Hypothalamus (tissue), 51 donors: ENCODE measurements at places on chromosomes 12 and 14.

DNA sequence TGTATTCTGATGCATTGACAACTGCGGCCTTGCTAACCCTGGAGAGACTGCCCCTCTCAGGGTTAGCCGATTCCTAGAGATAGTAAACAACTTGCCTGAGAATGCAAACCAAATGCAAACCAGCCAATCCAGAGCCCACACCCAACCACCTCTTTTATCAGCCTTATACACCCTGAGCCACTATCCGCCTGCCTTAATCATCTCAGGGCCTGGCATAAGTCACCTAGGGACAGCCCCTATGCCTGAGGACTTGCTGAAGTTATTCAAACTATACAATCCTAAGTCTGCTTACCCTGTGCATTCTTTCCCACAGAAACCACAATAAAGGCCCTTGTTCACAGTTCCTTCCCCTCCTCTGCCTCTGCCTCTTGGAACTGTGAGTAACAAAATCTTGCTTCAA is 177.2 kb downstream of the KCNA5 start:
- DNase-seq = no peak

- no peak for DNase-seq
Measured at GRCh38 chr14:100062590-100062989, 2.6 kb upstream of the EVL start.

- DNase-seq = no peak
Measured at GRCh38 chr14:40393143-40393542, 960.9 kb upstream of the FBXO33 start.

DNA sequence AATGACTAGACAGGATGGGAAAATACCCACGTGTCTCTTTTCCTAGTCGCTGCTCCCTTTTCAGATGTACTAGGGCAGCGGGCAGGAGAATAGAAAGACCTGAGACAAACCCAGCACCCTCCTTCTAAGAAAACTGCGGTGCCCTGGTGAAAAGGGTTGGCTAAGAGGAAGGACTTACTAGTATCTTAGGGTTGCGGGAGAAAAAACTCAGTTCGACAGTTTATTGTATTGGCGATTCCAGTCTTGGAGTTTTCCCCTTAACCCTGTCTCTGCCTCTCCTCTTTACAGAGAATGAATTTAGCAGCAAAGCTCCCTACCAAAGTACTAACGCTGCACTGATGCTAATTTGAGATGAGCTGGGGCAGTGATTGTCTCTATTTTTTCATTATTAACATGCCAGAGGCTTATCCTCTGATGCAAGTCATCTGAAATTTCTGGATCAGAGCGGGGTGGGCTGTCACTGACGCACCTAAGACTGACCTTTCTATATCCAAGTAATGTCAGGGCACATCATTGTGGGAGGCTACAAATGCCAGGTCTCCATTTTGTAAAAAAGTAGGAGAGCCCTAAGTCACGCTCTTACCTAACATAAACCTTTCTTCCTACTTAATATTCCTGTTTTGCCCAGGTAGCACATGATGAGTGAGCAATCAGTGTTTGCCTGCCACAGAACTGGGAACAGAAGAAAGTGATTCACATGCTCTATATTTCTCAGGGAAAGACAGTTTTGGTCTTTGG is 916 bp upstream of the PAWR start:
- no peak for DNase-seq

- no peak for DNase-seq
Measured at GRCh38 chr12:12270226-12270625, 3.4 kb upstream of the LRP6 start.

GRCh38 chr14:93107453-93107852 is 8.3 kb downstream of the ITPK1 start:
- DNase-seq = no peak

DNA sequence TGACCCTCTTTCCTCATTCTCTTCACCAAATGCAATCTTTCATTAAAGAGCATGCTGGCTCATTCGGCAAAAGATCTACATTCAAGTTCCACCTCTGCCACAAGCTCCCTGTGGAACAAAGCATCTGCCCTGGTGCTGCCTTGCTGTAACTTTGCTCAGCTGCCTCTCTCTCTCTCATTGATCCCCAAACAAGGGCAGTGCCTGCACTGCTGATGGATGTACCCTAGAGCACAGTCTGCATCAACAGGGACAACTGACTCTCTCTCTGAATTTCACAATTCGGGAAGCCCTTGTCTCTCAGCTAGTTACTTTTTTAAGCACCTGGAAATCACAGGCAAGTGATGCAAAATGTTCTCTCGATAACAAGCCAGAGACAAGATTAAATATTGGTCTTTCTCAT is 174.0 kb upstream of the DIO2 start:
- no peak for DNase-seq

GRCh38 chr14:69643430-69644200 is 32.2 kb downstream of the SUSD6 start:
- no peak for DNase-seq

DNA sequence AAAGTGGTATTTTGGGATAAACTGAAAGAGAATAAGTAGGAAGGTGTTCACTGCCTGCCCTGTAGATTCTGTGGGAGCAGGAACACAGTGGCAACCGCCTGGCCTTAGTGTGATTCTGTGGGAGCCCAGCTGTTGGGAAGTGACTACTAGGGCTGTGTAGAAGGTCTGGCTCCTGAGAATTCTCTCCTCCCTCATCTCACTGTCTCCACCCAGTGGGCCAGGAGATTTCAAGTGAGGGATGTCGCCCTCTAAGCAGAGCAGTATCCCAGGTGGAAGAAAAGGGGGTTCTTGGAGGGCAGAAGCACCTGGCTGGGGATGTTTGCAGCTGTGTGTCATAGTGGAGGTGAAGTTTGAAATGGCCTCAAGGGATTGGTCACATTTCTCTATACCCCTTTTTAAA is 113.7 kb downstream of the TBC1D30 start:
- no peak for DNase-seq

DNA sequence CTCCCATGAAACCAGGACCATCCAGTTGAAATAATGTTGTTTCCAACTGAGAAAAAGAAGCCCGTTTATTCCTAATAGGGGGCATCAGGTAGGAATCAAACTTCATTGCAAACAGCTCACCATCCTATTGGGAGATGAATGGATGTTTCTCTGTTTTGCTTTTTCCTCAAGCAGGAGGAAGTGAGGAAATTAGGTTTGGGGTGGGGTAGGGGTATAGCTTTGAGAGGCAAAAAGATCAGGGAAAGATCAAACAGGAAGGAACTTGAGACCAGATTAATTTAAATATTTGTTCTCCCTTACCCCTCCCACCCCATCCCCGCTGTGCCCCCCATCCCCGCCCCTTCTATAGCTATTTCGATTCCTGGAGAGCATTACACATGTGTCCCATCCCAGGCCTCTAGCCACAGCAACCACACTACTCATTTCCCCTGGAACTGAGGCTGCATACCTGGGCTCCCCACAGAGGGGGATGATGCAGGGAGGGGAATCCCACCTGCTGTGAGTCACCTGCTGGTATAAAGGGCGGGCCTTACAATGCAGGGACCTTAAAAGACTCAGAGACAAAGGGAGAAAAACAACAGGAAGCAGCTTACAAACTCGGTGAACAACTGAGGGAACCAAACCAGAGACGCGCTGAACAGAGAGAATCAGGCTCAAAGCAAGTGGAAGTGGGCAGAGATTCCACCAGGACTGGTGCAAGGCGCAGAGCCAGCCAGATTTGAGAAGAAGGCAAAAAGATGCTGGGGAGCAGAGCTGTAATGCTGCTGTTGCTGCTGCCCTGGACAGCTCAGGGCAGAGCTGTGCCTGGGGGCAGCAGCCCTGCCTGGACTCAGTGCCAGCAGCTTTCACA is at the start of gene IL23A:
Gene IL23A (plus strand): TSS at position 577 of the 850 bp plus-strand sequence. CDS start 161 bp downstream, at position 738.
- no peak for DNase-seq

DNA sequence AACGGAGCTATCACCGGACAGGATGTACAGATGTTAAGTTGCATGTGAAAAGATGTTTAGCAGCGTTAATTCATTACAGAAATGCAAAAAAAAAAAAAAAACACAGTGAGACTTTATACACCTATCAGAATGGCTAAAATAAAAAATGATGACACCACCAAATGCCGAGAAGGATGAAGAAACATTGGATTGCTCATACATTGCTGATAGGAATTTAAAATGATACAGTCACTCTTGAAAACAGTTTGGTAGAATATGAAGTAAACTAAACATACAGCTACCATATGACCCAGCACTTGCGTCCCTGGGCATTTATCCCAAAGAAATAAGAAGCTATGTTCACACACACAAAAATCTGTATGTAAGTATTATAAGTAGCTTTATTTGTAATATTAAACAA is 574.1 kb downstream of the SLC16A7 start:
- DNase-seq = no peak

DNA sequence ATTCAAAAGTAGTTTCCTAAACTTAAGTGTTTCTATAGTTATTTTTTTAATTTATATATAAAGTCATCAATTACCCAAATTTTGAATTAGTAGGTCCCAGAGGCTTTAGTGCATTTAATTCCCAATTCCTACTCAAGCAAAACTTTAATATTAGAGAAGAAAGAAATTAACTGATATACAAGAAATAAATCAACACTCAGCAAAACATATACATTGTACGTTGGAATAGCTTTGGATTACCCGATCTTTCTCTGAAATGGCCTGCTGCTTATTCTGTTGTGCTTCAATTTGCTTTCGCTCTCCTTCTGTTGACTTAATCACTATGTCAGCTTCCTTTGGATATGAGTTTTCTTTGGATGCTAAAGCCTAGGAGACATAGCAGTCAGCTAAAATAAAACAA is 18.2 kb downstream of the RPAP3 start:
- no peak for DNase-seq

GRCh38 chr14:80427101-80427500 is 215.8 kb upstream of the DIO2 start:
- DNase-seq = no peak

DNA sequence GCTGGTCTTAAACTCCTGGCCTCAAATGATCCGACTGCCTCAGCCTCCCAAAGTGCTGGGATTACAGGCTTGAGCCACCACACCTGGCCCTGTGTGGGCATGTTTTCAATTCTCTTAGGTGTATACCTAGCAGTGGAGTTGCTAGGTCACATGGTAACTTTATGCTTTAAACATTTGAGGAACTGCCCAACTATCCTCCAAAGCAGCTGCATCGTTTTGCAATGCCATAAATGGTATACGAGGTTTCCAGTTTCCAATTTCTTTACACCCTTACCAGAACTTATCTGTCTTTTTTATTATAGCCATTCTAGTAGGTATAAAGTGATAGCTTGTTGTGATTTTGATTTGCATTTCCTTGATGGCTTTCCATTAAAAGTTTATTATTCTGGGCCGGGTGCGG is 25.1 kb downstream of the RBMS2 start:
- no peak for DNase-seq

GRCh38 chr12:64452559-64453329 is 824 bp downstream of the TBK1 start:
- DNase-seq = no peak

GRCh38 chr12:26567126-26567525 is 265.9 kb downstream of the ITPR2 start:
- DNase-seq = no peak

- no peak for DNase-seq
Measured at GRCh38 chr12:51600721-51601120, 9.7 kb downstream of the SCN8A start.

GRCh38 chr12:46609273-46609623 is 216.5 kb downstream of the SLC38A4 start:
- no peak for DNase-seq

GRCh38 chr12:107759410-107759809 is 1.5 kb downstream of the PRDM4 start:
- no peak for DNase-seq

- DNase-seq = no peak
Measured at GRCh38 chr12:89386138-89386537, 33.8 kb upstream of the DUSP6 start.

DNA sequence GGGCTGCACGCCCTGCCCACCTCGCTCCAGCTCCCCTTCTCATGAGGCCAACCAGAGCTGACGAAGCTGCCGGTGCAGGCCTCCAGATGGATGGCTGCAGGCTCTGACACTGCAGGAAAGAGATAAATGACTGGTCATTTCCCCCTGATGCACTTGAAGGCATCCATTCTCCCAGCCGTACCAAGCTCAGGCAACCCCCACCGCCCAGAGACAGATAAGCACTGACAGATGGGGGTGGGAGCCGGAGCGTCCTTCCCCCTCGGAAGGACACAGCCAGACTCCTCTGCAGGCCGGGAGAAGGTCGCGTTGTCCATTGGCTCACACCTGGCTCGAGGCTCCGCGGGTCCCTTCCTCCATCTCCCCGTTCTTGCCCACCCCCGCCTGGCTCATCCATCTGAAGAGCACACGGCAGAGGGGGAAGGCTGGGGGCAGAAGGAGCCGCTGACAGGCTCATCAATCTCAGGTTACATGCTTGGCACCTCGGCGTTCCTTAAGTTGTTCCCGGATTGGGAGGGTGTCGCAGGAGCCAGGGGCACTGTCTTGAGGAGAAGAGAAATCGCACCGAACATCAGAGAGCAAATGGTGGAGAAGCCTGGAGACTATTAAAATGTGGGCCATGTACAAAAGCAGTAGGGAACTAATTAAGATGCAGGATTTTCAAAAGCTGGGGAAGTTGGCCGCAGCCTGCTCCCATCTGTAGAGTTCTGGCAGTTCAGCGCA is 151.6 kb downstream of the DPF3 start:
- DNase-seq = no peak

DNA sequence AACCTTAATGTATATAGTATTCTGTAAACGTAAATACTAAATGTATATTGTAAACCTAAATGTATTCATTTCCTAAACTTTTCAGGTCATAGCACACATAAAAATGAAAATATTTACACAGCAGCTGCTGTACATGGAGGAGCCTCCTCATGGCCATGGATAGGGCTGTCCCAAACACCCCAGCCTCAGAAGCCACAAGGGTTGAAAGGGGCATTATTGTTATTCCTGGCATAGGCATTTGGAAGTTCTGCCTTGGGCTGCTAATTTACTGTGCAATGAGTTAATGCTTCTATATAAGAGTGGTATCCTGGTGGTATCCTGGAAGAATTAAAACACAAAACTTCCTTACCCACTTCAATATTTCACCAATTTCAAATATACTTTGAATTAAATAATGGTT is 159.4 kb downstream of the SLC5A8 start:
- no peak for DNase-seq

- DNase-seq = peak; percentile 94
Measured at GRCh38 chr12:122500685-122501488, at the start of gene ZCCHC8. Gene ZCCHC8, minus strand, starts transcription at chr12:122500932. Its CDS starts 92 bp downstream, at chr12:122500840.

GRCh38 chr14:74763803-74764531 is 851 bp downstream of the YLPM1 start:
- DNase-seq = no peak

- DNase-seq = no peak
Measured at GRCh38 chr14:92726933-92727262, 21.5 kb downstream of the LGMN start.

GRCh38 chr12:98799822-98800221 is 154.7 kb downstream of the APAF1 start:
- DNase-seq = no peak

DNA sequence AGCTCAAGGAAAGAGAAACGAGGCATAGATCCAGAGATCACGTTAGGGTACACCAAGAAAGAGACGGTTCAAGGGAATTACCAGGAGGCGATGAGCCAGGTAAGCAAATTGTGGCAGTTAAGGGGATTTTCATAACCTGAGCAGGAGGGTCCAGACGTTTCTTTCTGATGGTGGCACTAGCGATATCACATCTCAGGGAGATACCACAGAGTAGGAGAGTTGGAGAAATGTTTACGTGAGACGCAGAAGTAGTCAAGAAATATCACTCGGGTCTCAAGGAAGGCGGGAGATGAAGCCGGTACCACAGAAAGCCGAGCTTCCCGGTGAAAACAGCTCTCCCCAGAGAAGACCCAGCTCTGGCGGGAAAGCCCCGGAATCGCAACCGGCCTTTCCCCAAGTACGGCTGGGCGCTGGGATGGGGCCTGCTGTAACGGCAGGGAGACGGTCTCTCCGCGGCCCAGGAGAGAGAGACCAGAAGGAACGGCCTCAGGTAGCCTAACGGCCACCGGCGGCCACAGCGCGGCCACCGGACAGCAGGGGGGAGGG is 485 bp downstream of the SENP1 start:
- no peak for DNase-seq
